ENCODE measurements at places on chromosomes 7 and 10.

- DNase-seq: no peak
These were observed 37.4 kb downstream of the AVL9 start for GRCh38 chr7:32532716-32533115.

- DNase-seq: no peak
These were observed 64.7 kb downstream of the DIP2C start for GRCh38 chr10:624605-625332.

GRCh38 chr7:77315182-77315591, 101.0 kb downstream of the GSAP start:
- DNase-seq: no peak

GRCh38 chr10:33381451-33382215, 47.2 kb upstream of the NRP1 start:
- DNase-seq: no peak

- DNase-seq: no peak
These were observed 93.6 kb upstream of the INSIG1 start for GRCh38 chr7:155203882-155204691.

- peak; percentile 22 for DNase-seq
These were observed 4.2 kb upstream of the PILRA start for GRCh38 chr7:100369105-100369504.

DNA sequence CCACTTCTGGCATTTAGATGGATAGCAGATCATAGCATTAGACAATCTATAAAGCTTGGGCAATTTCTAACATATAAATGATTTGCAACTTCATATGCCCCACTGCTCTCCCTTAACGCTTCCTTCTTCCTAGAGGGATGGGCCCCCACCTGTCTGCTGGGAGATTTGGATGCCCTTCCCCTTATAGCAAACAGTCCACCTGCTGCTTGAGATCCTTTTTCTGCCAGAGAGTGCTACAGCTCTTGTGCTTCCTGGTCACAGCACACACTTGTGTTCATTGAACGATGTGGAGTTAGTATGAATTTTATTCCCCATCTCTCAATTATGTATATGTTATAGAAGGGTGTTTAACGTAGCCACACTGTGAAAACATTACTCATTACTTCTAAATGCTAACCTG, 10.4 kb upstream of the PCGF5 start:
- DNase-seq: no peak

DNA sequence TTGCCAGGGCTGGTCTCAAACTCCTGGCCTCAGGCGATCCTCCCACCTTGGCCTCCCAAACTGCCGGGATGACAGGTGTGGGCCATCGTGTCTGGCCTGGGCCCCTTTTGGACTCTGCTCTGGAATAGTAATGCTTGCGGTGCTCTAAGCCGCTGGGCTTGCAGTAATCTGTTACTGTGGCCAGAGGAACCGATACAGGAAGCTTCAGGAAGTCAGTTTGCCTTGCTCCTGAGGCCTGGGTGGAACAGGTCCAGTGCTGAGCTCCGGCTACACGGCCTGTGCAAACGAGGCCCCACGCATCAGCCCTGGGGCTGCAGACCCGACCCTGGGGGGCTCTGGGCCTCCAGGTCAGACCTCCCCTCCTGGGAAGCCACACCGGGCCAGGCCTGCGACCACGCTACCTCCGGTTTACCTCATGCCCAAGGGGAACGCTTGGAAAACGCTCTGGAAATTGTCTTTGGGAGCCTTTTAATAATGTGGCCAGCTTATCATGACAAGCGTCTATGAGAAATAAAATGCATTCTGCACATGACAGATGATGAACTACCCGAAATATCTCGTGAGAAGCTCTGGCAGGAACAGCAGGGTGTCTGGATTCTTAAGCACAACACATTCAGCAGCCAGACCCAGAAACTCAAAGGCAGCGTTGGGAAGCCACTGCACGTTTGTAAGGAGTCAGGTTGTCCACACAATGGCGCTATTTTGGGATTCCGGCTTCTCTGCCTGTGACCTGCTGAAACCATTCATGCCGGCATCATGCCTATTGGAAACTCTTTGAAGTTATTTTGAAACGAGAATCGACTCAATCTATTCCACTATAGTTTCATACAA, 10.1 kb upstream of the ADAP1 start:
- DNase-seq: no peak

GRCh38 chr10:19904202-19904661, 88.0 kb downstream of the PLXDC2 start:
- DNase-seq: no peak

- DNase-seq: peak; percentile 10
These were observed 1.6 kb downstream of the PDGFA start for GRCh38 chr7:517774-518629.

DNA sequence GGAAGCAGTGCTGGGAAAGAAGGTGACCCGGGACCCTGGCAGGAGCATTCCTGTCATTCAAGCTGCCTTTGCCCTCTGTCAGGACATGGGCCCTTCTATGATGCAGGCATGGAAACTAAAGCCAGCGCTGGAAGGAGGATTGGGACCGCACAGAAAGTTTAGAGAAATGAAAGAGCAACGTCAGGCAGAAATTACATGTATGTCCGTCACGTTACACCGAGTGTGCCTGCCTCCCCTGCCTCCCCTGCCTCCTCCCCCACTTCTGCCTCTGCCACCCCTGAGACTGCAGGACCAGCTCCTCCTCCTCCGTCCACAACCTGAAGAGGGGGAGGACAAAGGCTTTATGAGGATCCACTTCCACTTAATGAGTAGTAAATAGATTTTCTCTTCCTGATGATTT, 13.9 kb upstream of the PWWP2B start:
- DNase-seq: no peak

DNA sequence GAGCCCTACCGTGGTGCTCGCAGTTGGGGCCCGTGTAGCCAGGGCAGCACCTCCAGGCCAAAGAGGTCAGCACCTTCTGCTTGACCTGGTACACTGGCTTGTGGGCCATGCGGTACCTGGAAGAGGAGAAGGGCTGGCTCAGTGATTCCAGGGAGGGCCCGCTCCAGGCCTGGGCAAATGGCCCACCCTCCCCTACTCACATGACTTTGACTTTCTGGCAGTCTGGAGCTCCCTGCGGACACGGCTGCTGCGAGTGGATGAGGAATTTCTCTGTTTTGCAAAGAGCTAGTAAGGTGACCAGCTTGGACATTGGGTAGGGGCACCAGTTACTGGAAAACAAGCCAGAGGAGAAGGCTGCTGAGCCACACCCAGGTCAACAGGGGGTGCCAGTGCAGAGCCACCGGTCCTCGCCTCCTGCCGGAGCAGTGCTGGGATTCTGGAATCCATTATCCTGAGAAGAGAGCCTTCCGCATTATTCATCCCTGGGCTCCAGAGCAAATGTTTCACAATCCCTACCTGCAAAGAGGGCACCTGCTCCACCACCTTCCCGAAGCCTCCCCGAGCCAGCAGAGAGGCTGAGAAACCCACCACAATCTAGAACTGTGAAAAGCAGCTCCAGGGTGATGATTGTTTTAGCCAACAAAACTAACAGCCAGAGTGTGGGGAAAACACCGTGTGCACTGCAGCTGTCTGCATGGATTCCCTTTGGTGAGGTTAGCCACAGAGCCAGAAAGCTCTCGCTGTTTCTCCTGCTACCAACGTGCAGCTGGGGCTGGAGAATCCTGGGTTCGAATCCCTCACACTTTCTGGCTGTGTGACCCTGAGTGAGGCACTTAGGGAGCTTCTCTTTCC, 11.8 kb downstream of the MMRN2 start:
- DNase-seq: no peak

- DNase-seq: no peak
These were observed 127.6 kb upstream of the RHOBTB1 start for GRCh38 chr10:61071580-61071979.

DNA sequence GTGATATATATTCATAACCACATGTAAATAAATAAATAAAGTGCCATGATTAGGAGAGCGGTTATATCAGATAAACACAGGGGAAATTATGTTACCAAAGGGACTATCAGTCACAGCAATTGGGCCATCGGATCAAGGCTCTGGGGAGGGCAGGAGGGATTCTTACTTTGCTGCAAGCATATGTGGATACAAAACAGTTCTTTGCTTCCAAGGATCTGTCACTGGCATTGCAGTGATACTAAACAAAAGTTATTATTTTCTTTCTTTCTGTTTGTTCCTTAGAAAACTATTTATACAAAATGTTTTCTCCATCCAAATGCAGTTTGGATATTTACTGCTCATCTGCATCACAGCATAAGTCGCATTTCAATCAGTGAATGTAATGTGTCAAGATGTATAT, 188.4 kb upstream of the MGMT start:
- DNase-seq: no peak

DNA sequence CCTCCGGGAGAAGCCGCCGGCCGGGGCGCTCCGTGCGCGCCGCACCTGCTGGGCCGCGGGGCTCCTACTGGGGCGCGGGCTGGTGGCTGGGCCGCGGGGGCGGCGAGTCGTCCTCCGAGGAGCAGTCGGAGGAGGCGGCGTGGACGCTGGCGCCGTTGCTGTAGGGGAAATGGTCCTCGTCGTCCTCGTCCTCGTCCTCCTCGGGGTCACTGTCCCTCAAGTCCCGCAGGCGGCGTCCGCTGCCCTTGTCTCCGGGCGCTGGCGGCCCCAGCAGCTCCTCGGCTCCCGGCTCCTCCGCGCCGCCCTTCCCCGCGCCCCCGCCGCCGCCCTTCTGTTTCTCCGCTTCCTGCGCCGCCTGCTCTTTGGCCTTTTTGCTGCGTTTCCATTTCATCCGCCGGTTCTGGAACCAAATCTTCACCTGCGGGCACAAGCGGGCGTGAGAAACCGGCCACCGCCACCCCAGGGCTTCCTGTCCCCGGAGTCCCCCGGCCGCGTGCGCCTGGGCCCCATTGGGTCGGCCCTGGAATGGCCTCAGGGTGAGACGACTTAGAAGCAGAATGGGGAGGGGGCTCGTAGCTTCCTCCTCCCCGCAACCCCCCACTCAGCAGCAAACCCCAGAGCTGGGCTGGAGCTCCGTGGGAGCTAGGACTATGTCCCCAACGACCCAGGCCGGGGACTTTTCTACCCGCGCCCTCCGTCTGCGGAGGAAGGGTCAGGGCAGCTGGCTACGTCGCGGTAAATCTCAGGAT, 4.8 kb downstream of the MNX1 start:
- DNase-seq: no peak

DNA sequence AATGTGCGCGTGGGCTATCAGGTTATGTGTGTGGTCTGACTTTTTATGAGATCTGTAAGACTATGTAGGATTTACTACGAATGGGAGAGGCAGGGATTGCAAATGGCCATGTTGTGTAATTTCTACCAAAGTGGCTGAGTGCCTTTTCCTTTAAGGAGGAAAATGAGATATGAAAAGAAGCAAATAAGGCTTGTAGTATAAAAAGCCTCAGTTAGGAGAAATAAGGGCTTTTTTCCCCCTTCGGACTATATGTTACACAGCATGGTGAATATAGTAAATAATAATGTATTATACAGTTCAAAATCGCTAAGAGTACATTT, 447 bp upstream of the GPAM start:
- no peak for DNase-seq

- no peak for DNase-seq
These were observed 821.7 kb downstream of the GATA3 start for GRCh38 chr10:8876171-8876570.

DNA sequence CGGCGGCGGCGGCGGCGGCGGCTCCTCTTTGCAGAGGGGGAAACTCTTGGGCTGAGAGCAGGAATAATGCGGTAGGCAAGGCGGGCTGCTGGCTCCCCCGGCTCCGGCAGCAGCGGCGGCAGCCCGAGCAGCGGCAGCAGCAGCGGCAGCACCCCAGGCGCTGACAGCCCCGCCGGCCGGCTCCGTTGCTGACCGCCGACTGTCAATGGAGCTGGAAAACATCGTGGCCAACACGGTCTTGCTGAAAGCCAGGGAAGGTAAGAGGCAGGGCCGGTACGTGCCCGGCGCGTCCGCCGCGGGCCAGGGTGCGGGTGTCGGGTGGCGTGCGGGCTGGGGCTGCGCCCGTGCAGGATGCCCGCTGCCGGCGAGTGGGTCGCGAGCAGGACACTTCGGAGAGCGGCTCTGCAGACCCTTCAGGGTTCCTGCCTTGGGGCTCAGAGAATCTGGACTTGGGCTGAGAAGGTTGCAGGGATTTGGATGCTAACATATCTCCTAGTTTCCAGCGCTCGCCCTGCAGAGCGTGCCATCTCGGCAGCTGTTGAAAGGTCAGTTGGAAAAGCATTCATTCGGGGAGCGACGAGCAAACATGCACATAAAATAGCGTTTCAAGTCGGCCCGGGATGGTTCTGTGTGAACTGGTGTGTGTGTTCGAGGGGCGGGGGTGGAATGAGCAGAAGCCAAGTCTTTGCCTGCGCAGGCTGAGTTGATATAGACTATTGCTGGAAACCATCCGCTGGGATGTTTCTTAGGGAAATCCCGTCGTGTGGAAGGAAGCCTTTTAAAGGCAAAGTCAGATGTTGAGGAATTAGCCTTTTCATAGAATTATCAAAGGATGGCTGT, 562 bp downstream of the GRK5 start:
- peak; percentile 21 for DNase-seq

- no peak for DNase-seq
These were observed 36.2 kb upstream of the MNX1 start for GRCh38 chr7:157046681-157047080.

GRCh38 chr7:81150951-81151361, 232.1 kb upstream of the SEMA3C start:
- no peak for DNase-seq

Data from CD4-positive, alpha-beta T cell treated with Interleukin-2 at 100 ng/mL for 4 hours (primary cell).